Osteoblast (primary cell): ENCODE measurements at places on chromosomes 6 and 20. TPM values are rescaled to one million over a fixed set of nuclear protein-coding genes. Genes with fewer than 3 reads are reported as not detected.

Gene MROH8
- 1.1 and 1.8 TPM in 2 replicates for total RNA-seq

Gene RAET1L
- not detected in 2 replicates for total RNA-seq

Gene SAPCD1
- total RNA-seq, result 0.59 and 1.4 TPM in 2 replicates

- H3K27ac ChIP-seq, result no peak overlapping the region
- no peak overlapping the region for H3K4me3 ChIP-seq
- DNase-seq, result no peak
- no peaks in the 10 kb centered on the region for H3K27me3 ChIP-seq
Measured at GRCh38 chr6:53180678-53181077, 32.0 kb upstream of the GCM1 start.

DNA sequence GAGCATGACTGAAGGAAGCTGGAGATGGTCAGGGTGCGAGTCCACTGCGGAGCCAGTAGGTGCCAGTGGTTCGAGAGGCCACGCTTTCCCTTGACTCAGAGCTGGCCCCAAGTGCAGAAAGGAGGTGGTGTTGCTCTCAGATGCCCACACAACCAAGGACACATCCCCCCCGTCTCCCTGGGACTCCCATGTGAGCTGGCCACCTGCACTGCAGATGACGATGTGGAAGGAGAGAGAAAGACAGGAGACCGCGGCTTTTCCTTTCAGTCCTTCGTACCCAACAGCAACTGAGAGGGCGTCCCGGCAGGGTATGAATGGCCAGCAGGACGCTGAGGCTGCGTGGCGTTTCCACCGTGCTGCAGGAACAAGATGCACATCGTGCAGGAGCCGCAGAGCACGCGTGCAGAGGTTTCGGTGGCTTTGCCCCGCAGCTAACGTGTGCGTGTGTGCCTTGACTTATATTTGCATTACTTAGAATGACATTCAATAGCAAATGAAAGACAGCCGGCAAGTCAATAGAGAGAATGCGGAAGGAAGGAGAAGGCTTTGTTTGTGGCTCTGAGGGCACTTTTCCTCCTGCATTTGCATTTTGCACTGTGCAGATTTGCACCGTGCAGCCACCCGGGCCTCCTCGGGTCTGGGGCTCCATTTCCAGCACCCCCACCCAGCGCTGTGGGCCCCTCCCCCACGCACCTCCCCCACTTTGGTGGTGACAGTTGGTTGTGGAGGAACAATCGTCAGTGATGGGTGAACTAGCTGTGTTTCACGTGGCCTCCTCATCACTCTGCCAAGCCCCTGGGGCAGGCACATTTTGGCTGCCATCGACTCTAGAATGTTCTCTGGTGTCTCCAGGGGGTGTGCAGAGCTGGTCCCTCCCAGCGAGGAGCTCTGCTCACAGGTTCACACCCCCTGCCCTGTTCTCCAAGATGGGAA, 26.4 kb upstream of the BHLHE23 start:
- H3K4me3 ChIP-seq, result no peak overlapping the region
- peak; percentile 93 for DNase-seq
- H3K36me3 ChIP-seq, result no peaks in the 10 kb centered on the region
